ENCODE measurements at places on chromosomes 6 and 20.

DNA sequence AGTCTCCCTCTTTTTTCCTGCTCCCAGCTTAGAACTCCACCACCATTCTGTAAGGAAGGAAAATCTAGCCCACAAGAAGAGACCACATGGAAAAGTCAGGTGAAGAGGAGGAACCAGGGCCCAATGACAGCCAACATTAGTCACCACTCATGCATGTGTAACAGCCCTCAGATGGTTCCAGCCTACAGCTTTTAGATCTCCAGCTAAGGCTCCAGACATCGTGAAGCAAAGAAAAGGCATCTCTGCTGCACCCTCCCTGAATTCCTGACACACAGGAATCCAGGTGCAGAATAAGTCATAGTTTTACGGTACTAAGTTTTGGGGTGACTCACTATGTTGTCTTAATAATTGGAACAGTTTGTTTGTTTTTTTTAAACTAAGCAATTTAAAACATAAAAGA lies 25.5 kb downstream of the DCDC2 start:
- no peak for DNase-seq

GRCh38 chr6:112058243-112059032 lies 4.5 kb downstream of the CCN6 start:
- no peak for DNase-seq

DNA sequence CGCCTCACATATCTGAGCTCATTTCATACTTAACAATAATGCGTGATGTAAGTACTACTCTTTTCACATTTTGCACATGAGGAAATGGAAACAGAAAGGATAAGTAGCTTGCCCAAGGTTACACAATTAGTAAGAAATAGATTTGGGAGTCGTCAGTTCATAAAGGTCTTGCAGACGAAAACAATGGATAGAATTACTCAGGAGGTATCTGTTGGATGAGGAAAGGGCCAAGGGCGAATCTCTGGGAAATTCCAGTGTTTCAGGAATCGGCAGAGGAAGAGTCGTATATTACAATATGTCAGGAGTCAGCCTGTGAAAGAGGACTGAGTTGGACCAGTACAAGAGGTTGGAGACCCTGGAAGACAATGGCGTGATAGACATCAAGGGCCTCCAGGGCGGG lies 12.8 kb upstream of the EDN1 start:
- DNase-seq: no peak

DNA sequence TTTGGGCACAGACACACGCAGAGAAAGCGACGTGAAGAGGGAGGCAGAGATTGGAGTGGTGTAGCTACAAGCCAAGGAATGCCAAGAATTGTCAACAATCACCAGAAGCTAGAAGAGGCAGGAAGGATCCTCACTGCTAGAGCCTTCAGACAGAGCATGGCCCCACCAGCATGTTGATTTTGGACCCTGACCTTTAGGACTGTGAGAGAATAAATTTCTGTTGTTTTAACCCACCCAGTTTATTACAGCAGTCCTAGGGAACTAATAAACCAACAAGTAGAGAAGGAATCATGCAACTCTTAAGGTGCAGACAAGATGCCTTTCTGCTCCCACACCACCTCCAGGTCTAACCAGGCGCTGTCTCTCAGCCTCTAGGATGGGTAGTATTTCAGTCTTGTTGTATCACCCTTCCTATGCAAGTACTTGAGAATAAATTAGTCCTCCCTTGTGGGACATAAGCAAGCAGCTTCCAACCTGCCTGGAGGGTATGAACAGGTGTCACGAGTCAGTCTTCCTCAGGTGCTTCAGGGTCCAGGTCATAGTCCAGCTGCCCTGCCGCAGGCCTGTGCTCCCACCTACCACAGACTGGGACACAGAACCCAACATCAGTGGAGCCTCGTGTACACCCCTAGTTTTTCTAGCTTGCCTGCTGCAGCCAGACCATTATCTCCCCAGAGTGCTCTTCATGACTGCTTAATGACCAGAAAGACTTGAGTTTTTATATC lies 46.4 kb upstream of the CCN2 start:
- DNase-seq: no peak

DNA sequence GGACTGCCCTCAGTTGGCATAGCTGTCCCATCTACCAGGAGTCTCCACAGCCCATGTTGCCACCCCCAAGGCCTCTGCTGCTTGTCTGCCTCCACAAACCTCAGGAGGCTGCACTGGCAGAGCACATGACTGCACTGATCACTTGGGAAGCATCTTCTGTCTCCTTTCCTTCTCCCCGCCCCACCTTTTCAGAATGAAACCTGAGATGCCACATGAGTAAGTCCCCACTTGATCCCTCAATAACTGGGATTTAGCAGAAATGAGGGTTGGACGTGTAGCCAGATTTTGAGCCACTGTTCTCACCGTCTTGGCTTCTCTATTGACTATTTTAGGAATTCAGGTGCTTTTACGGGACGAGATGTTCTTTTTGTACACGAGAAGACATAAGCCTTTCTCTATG lies 328.4 kb downstream of the CDC5L start:
- DNase-seq: no peak

DNA sequence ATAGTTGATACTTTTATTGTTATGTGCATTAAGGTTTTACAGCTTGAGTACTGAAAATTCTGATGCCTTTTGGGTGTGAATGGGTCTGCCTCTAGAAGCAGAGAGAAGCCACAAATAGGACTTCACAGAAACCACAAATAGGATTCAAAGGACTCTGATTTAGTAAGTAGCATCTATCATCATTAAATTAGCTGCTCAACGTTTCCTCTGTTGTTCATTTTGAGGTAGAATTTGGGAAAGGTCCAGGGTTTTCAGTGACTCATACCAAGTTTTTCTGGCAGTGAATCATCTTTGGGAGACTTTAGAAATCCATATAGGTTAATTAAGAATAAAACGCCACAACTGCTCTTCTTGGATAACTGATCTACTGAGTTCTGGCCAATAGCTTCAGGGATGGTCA lies 105.1 kb downstream of the PHF3 start:
- DNase-seq: no peak
